ENCODE measurements at places on chromosomes 12 and 14.

DNA sequence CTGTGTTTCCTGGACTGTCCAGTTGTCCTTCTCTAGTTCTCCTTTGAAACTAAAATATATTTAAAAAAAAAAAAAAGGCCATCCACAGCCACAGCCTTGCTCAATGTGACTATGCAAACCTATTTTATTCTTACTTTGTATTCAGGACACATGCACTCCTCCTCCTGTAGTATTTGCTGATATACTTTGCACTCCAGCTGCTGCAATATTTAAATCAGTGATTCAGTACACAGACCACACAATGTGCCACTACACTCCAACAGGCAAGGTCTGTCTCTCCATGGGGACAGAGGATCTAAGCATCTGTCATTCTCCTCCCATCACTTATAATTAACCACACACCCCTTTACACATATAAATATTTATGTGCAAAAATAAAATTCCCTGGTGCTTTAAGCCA lies 40.2 kb upstream of the CCDC196 start:
- DNase-seq, result no peak

- no peak for DNase-seq
Observed at GRCh38 chr14:74526854-74527585, 33.5 kb downstream of the ISCA2 start.

GRCh38 chr12:69653703-69654102 lies 43.0 kb upstream of the LRRC10 start:
- DNase-seq, result no peak

- no peak for DNase-seq
Observed at GRCh38 chr12:52119398-52120254, 40.1 kb downstream of the SMIM41 start.

DNA sequence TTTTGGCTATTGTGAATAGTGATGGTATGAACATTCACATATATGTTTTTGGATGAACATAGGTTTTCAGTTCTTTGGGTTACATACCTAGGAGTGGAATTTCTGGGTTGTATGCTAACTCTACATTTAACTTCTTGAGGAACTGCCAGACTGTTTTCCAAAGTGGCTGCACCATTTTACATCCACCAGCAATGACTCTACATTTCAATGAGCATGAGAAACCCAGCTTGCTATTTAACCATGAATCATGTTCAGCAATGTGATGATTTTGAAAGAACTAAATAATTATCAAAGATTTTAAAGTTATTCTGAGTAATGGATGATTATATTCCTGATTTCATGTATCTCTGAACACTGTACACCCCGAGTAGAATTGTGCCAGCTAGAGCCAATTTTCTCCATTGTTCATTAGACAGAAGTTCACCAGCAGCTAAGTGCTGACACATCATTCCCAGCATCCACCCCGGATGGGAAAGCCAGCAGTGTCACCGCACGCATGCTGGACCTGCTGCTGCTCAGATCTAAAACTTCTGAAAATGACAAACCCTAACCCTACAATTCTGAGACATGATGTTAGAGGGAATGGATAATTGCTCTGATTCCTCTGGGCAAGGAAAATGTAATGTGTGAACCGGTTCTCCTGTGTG lies 13.3 kb upstream of the ANAPC5 start:
- no peak for DNase-seq

DNA sequence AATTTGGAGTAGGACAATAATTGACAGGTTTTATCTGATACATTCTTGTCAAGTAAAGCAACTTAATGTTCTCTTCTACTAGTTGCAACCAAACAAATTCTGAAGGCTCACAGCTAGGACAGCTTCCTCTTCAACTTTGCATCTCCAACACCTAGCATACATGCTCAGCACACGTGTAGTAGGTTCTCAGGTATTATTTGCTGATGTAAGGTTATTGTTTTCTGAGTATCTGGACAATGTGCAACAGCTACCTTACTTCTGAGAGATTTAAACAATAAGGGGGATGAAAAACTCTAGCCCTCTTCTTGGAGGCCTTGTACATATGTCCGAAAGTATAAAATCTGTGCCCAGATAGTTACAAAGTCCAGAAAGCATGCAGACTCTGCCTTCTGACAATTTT lies 15.5 kb upstream of the FLRT2 start:
- no peak for DNase-seq

GRCh38 chr12:14841761-14842160 lies 1.6 kb downstream of the ART4 start:
- no peak for DNase-seq

DNA sequence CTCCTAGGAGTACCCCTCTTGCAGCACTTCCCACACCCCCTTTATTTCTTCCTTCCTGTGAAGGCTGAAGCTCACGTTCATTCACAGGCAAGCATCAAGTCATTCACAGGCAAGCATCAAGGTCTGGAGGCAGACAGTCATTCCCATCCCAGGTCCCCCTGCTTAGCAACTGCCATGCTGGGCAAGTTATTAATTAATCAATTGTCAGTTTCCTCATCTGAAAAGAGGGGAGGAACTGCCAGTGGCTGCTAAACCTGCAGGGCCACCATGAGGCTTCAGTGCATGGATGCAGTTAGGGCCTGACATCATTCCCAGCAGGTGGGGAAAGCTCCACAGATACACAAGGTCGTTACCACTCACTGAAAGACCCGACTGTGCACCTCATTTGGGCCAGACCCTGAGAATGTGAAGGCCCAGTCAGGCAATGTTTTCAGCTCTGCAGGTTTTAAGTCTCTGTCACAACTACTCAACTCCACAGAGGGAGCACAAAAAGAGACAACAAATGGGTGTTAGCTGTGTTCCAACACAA lies 85.0 kb upstream of the GPR68 start:
- no peak for DNase-seq

DNA sequence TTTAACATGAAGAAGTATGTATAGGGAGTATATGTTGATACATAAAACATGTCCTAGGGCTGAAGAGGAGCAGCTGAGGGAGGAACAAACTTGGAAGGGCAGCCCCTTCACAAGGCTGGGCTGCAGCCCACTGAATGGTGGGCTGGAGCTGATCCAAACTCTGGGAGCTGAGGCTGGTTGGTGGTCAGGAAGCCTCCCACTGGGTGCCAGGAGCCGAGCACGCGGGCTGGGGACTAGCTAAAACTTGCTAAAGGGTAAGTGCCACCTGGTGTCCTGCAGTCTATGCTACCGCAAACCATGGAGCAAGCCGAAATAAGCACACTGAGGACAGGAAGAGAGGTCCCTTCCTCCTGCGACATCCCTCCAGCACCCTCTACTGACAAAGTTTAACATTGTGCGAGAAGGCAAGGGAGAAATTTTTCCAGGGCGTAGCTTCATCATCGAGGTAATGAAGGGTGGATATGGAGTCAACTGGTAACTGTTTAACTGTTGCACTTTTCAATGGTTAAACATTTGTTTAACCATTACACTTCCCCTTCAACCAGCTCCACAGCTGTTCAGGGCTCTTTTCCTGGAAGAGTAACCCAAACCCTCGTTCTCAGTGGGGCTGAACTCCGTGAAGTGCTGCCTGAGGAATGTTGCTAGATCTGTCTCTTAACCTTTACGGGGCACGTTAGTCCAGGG lies 42.2 kb downstream of the EGLN3 start:
- DNase-seq, result no peak

DNA sequence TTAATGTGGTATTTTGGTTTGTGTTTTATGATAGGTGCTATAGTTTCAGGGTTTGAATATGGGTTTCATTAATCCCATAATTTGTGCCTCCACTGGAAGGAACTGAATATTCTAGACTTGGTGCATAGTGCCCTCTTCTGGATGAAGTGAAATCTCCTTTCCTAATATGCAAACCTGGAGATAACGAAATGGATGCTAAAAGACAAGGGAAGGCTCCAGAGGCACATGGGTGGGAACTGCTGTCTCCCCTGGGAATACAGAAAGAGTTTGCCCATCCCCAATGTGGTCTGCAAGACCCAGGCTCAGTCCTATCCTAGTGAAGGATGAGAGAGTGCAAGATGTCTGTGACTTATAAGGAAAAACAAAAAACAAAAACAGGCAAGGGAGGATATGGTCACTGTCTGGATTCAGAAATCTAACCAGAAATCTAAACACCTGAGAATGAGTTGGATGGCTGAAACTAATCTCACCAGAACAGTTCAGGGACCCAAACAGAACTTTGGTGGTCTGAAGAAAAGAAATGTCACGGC lies 142.3 kb upstream of the TMPO start:
- DNase-seq, result no peak

DNA sequence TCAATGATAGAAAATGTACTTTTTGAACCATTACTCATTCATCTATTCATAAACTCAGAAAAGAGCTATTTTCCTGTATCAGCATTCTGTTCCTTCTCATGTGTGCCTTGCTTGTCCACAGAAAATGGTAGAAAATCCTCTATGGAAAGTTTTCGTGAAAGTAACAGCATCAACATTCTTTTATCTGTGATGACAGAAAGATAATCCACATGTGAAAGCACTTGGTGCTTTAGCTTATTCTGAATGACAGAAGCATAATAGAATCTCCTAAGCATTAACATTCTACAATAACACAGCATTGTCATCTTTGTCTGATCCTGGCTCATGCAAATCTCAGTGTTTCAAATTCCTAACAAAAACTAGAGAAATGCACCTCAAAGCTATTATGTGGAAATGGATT lies 431.9 kb downstream of the ADAMTS20 start:
- DNase-seq, result no peak

- DNase-seq, result no peak
Observed at GRCh38 chr12:116093915-116094314, 183.6 kb downstream of the MED13L start.

GRCh38 chr14:27228053-27228452 lies 630.2 kb upstream of the NOVA1 start:
- DNase-seq, result no peak

GRCh38 chr14:82438436-82438835 lies 904.8 kb upstream of the SEL1L start:
- no peak for DNase-seq

GRCh38 chr12:11477110-11477509 lies 81.7 kb upstream of the PRB2 start:
- DNase-seq, result no peak

DNA sequence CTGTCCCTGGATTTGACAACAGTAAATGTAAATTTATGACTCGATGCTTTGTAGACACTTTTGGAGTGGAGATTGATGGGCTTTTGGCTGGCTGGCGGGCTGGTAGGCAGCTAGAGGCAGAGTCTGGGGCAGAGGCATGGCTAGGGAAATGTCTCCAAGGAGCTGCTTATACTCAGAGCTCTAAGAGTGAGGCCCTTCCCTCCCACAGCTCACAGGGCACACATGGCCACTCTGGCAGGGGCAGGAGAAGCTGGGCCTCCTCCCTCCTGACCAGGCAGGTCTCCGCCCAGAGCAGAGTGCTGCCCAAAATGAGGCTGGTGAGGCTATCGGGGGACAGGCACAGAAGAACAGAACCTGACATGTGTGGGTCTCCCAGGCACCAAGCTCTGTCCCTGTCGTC lies 67.5 kb downstream of the GALNT16 start:
- no peak for DNase-seq

DNA sequence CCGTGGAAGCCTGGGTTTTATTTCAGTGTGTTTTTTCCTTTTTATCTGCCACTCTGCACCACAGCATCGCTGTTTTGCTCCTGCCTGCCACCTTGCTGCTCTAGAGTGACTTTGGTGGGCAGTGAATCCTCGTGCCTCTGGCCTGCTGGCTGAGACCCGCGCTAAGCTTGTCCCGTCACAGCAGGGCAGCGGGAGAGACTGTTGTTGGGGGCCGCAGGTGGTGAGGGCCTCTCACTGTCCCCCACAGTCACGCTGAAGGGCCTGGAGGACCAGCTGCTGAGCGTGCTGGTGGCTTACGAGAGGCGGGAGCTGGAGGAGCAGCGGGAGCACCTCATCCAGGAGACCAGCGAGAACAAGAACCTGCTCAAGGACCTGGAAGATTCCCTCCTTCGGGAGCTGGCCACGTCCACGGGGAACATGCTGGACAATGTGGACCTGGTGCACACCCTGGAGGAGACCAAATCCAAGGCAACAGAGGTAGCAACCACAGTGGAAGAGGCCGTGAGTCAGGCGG lies 55.2 kb downstream of the CCDC92 start:
- DNase-seq, result no peak

- no peak for DNase-seq
Observed at GRCh38 chr12:94049718-94050117, 98.7 kb upstream of the PLXNC1 start.

DNA sequence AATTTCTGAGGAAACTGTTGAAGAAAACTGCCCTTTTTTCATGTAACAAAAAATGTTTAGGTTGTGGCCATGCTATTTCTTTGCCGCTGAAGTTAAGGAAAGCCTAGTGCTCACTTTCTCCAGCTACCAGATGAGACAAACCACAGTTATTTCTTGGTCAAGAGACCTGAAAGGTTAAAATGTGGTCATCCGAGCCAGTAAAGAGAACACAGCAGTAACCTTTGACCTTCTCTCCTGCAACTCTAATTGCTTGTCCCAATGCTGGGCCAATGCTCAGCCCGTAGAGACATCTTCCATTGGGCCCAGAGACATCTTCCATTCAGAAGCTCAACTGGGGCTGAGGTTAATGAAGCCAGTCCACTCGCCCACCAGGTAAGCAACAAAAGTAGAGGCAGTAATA lies 109.8 kb upstream of the CPSF6 start:
- DNase-seq, result no peak

DNA sequence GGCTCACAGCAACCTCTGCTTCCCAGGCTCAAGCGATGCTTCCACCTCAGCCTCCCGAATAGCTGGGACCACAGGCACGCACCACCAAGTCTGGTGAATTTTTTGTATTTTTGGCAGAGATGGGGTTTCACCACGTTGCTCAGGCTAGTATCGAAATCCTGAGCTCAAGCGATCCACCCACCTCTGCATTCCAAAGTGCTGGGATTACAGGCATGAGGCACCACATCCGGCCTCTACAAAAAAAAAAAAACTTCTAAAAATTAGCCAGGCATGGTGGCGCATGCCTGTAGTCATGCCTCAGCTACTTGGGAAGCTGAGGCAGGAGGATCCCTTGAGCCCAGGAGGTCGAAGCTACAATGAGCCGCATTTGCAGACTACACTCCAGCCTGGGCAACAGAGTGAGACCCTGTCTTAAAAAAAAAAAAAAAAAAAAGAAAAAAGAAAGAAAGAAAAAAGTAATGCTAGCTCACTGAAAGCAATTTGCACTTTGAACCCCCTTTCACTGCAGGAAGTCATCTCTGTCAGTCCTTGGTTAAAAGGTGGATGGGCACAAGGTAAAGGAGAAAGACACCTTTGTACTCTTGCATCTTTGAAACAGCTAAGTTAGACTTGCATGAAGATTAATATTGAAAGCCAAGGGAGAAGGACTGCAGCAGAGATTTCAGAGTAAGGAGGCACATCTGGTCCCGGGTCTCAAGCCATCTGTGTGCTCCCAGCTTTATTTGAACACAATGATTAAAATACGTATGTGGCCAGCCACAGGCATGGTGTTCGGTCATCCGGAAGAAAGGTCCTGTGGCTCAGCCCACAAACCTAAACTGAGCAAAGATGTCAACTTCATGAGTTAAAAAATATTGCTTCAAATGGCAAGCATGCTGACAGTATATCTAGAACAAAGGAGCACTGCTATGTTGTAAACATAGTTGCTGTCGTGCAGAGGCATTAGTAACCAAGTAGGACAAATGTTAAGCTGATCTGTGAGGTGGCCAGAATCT lies 103.8 kb upstream of the HMGA2 start:
- no peak for DNase-seq

GRCh38 chr12:73906757-73907156 lies 630.9 kb upstream of the ATXN7L3B start:
- no peak for DNase-seq
